ENCODE measurements at places on chromosomes 7 and 10.

DNA sequence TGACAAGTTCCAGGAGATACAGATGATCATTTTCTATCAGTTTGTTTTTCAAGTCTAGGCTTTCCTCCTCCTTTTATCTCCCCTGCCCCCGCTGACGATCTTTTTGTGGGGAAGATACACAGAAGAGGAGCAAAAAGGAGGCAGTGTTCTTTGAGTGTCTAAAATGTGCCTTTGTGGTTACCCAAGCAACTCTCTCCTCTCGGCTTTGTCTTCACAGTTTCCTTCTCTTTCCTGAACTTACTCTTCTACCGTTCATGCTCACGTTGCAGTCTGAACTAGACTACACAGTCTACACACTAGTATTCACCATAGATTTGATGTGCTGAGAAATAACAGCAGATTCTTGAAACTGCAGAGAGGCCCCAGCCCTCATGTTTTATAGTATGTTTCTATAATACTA lies 23.6 kb downstream of the CEP41 start:
- no peak for DNase-seq

DNA sequence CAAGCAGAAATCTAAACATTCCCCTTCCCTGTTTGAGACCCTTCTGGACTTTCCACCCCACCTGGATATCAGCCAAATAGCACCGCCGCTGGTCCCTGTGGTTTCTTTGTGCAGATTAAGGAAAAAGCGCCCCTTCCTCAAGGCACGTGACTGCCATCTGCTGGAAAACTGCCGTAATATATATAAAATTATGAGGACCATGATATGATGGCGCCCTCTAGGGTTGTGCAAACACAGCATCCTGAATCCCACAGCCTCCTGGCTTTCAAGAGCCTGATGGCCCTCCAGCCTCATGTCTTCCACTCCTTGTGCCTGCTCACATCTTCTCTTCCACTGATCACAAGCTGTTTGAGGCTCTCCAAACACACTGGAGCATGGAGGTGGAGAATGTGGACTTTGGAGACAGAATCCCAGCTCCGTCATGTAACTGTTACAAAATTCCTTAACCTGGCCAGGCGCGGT lies 121.3 kb downstream of the MYL10 start:
- DNase-seq = peak; percentile 13

- DNase-seq = no peak
Observed at GRCh38 chr10:76982671-76983070, 654.9 kb downstream of the KCNMA1 start.

DNA sequence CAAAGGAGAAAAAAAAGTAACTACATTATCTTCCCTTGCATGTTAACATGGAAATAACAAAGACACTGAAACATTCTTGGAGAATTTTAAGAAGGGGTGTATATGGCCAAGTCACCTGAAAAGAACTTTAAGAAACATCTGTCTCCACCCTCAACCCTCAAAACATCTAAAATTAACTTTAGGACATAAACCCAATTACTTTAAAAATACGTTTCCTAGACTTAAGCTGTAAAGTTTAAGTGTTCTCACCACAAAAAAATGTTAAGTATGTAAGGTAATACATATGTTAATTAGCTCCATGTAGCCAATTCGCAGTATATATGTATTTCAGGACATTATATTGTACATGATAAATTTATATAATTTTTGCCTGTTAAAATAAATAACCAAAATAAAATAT lies 71.1 kb upstream of the GLCCI1 start:
- DNase-seq = no peak

DNA sequence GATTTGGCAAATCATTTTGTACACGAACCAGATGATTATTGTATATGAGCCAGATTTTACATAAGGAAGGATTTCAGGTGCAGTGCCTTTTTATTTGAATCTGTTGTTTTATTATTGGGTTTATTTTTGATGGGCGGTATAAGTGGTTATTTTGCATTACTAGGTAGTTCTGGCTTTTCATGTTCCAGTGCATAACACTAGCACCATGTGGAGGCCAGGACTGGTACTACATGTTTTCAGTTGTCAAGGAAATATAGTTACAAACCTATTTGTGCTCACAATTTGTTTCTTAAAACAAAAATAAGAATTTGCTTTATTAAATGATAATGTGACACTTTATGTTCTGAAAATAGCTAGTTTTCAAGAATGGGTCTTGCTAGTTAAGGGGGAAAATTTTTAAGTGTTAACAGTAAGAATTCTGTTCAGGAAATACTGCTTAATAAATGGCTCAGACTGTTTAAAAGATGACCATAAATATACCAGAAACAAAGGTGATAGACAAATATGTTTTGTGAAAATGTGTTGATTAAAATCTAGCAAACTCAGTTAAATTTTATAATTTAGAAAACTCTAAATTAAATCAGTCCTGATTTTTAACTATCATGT lies 7.1 kb upstream of the SEMA3E start:
- no peak for DNase-seq

GRCh38 chr7:103799298-103799697 lies 190.2 kb downstream of the RELN start:
- no peak for DNase-seq

DNA sequence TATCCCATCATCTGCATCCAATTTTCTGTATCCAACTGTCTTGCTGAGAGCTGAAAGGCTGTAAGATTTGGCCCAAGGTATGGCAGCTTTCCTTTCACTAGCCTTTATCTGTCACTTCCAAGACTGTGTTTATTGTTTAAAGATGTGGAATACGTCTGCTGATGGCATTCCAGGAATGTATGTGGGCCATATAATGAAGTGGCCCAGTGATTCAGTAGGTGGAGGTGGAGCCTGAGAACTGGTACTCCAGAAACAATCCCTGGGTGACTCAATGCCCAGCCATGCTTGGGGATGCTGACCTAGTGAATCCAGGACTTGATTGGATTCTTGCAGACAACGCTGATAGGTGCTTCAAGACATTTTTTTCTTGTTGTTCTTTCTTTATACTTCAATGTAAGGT lies 13.5 kb downstream of the NEUROD6 start:
- no peak for DNase-seq

GRCh38 chr10:22133749-22134624 lies 83.8 kb downstream of the EBLN1 start:
- DNase-seq = no peak

GRCh38 chr7:18978108-18978495 lies 139.3 kb downstream of the TWIST1 start:
- DNase-seq = no peak

- DNase-seq = peak; percentile 72
Observed at GRCh38 chr10:132434405-132435005, 37.5 kb downstream of the PWWP2B start.

- no peak for DNase-seq
Observed at GRCh38 chr10:6068422-6068821, 6.3 kb upstream of the IL2RA start.

DNA sequence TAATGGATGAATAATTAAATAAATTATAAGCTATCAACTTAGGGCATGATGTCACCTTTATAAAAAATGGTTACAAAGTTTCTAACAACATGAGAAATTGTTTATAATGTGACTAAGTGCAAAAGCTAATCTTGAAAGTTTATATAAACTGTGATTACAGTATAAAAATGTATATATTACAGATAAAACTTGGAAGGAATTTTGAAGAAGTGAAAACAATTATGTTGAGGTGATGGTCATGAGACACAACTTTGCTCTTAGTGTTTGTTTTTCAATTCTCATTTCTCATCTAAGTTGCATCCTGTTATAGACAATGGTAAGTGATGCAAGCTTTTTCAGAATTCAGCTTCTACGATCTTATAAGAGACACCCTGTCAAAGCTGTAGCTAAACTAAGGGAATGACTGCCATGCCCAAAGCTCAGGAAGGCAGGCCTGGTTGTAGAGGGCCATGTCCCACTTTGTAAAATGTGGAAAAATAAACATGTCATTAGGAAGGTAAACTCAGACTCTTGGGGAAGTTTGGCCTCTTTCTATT lies 23.9 kb downstream of the MACC1 start:
- DNase-seq = no peak

DNA sequence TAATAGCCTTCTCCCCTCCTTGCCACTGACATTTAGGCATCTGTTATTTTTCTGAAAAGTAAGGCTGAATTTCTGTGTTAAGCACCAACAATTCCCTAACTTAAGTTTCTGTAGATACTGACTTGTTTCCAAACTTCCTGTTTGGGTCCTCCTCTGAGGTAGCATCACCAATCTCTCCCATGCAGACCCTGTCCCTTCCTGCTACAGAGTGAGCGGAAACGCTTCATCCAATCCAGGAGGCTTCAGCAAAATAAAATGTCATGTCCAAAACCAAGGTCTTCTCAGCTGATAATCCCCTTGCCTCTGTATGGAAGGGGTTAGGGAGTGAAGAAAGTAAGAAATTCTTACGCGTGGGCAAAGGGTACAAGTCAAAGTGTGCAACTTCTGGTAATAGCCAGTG lies 29.9 kb downstream of the XPNPEP1 start:
- DNase-seq = no peak

DNA sequence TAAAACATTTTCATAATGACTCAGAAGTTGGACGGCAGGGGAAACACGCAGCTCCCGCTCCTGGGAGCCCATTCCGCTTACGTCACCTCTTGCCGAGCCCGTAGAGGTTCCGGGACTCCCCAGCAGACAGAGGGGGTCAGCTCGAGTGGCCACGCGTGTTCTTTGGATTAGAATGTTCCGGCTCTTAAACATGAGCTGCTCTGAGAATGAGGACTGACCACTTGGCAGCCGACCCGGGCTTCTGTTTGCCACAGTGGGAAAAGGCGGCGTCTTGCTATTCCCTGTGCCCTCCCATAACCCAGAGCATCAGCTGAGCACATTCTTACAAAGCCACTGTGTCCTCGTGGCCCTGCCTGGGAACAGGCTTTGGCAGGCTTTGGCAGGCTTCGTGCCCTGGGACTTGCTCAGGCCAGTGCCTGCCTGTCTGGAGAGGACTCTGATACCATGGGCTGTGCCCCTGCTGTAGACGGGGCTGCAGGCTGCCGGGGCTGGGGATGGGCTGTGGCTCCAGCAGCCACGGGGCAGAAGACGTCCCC lies 40.1 kb downstream of the PFKP start:
- DNase-seq = no peak

GRCh38 chr7:93843260-93843659 lies 47.3 kb downstream of the TFPI2 start:
- DNase-seq = no peak

GRCh38 chr7:106062521-106062931 lies 49.6 kb downstream of the SYPL1 start:
- DNase-seq = no peak

DNA sequence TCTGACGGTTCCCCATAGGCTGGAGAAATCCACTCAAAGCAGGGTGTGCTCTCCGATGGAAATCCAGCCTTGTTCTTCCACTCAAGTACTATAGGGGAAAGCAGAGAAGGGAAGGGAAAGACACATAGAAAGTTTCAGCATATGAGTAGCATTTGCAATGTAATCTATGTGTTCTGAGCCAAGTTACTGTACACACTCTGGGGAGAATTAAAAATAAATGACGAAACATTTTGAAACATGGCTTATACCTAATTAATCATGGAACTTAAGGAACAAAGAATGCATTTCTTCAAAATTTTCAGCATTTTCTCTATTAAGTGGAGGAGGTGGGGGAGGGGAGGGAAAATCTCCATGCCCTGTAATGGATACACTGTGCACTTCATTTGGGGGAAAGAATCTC lies 198.1 kb upstream of the HABP2 start:
- no peak for DNase-seq

DNA sequence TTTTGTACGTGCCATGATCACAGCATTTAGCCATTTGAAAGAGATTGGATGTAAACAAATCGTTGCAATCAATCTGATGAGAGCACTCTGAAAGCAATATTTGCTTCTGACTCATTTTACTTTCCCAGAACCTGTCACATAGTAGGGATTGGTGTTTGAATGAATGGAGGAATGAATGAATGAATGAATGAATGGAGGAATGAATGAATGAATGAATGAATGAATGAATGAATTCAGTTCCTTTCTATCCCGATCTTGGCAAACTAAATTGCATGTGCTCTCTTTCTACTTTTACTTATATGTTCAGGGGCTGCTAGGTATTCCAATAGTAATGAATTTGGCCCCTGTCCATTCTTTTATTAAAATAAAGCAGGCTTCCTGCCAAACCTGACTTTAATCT lies 1091.7 kb upstream of the CELF2 start:
- DNase-seq = no peak

DNA sequence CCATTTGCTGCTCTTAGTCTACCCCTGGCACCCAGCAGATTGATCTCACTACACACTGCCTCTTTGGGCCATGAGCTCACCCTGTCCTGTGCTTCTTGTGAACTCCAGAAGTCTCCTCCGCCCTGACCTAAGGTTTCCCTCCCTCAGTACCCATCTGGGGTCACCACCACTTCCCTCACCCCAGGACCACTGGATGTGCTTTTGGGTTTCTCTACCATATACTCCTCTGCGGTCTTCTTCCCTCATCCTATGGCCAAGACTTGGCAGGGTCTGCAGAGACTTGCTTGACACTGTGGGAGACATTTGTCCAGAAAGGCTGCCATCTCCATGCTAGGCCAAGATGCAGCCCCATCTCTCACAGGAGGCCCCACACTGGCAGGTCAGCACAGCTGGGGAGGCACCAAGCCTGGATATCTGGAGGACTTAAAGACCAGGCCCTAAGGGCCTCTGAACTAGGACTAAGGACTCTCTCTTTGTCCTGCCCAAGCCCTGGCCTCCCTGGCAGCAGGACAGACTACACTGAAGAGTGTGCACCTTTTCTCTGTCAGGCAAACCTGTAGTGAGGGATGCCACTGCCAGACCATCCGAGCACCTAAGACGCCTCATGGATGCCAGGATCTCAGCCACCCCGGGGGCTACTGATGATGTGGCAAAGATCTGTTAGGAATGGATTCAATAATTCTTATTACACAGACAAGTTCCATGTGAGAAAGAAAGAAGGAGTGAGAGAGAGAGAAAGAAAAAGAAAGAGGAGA lies 134.6 kb downstream of the ZNF467 start:
- DNase-seq = no peak

- no peak for DNase-seq
Observed at GRCh38 chr10:99809931-99810615, 27.6 kb downstream of the ABCC2 start.

- no peak for DNase-seq
Observed at GRCh38 chr10:9253121-9253520, 1198.6 kb downstream of the GATA3 start.

DNA sequence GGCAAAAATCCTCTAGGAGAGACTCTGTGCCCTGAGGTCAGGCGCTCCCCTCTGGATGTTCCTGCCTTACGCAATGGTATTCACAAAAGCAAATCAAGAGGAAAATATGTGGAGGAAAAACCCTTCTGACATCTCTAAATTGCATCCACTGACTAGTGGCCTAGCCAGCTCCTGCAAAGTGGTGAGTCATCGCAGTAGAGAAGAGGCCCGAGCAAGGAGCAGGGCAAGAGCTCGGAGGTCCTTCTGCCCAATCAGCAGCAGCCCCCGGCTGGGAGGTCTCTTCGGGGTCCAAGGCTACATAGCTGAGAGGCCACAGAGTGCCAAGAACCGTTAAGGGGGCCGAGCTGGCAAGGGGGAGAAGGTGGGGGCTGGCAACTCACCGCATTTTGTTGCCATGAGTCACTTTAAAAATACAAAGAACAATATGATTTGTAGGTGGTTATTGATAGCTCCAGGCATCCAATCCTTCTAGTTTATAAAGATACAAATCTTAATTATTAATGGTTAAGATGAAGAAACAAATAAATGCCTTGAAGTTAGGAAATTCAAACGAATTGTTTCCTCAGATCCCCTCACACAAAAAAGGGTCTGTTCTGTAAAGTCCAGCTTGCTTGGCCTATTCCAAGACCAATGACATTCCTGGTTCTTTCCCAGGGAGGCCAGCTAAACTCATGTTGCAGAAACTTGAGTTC lies 161.6 kb downstream of the PKD1L1 start:
- DNase-seq = no peak
